T-helper 17 cell (primary cell): ENCODE measurements at places on chromosomes 12 and 14. TPM values are rescaled to one million over a fixed set of nuclear protein-coding genes. Genes with fewer than 3 reads are reported as not detected.

GRCh38 chr12:88559772-88560171 lies 20.5 kb downstream of the KITLG start:
- H3K36me3 ChIP-seq = no peaks in the 10 kb centered on the region
- H3K4me1 ChIP-seq = no peaks in the 10 kb centered on the region
- H3K27ac ChIP-seq = no peak overlapping the region
- DNase-seq = no peak
- H3K27me3 ChIP-seq = peaks cover 5% of the 10 kb centered on the region

DNA sequence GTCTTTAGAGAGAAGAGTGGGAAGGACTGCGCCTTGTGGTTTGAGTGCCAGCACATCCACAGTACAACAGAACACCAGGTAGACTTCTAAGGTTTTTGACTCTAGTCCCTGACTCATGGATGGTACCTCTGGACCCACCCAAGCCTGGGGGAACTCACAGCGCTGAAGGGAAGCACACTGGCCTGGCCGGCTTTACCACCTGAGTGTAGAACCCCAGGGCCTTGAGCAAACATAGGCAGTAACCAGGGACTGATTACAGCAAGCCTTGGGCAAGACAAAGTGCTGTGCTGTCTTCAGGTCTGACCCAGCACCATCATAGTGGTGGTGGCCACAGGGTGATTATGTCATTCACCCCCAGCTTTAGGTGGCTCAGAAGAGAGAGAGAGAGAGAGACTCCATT lies 17.2 kb downstream of the EML5 start:
- no peak overlapping the region for H3K27ac ChIP-seq
- peaks cover 7% of the 10 kb centered on the region for H3K4me1 ChIP-seq
- H3K27me3 ChIP-seq = no peaks in the 10 kb centered on the region
- no peak for DNase-seq
- H3K36me3 ChIP-seq = peaks cover 5% of the 10 kb centered on the region

DNA sequence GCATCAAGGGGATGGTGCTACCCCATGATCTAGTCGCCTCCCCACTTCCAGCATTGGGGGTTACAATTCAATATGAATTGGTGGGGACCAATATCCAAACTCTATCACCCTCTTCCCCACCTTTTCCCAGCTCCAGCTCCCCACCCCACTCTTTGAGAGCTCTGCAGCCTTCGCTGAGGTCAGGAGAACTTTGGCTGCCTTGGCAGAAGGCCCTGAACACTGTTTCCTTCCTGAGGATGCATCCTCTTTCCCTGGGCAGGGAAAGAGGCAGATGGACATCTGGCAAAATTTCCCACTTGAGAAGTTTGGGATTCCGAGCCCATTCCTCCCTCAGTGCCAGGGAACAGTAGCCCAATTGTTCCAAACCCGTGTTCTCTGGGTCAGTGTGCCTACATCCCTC lies 169.1 kb downstream of the TSPAN9 start:
- DNase-seq = no peak
- H3K27ac ChIP-seq = no peak overlapping the region
- H3K4me1 ChIP-seq = peaks cover 11% of the 10 kb centered on the region
- no peak overlapping the region for H3K4me3 ChIP-seq
- peaks cover 38% of the 10 kb centered on the region for H3K27me3 ChIP-seq

GRCh38 chr12:31989571-31990362 lies 30.6 kb downstream of the RESF1 start:
- H3K4me1 ChIP-seq = no peaks in the 10 kb centered on the region
- DNase-seq = no peak
- H3K27me3 ChIP-seq = no peaks in the 10 kb centered on the region
- peaks cover 9% of the 10 kb centered on the region for H3K36me3 ChIP-seq

GRCh38 chr12:106861984-106862916 lies 87.8 kb downstream of the RIC8B start:
- H3K27me3 ChIP-seq = no peaks in the 10 kb centered on the region
- H3K36me3 ChIP-seq = peaks cover 14% of the 10 kb centered on the region
- H3K27ac ChIP-seq = no peak overlapping the region
- DNase-seq = no peak

- H3K27me3 ChIP-seq = peaks cover 6% of the 10 kb centered on the region
- H3K4me1 ChIP-seq = peaks cover 5% of the 10 kb centered on the region
- no peak overlapping the region for H3K27ac ChIP-seq
- no peak overlapping the region for H3K4me3 ChIP-seq
- no peak for DNase-seq
Observed at GRCh38 chr12:116454950-116455447, 104.2 kb upstream of the MAP1LC3B2 start.

MYRFL gene
- total RNA-seq = not detected

DNA sequence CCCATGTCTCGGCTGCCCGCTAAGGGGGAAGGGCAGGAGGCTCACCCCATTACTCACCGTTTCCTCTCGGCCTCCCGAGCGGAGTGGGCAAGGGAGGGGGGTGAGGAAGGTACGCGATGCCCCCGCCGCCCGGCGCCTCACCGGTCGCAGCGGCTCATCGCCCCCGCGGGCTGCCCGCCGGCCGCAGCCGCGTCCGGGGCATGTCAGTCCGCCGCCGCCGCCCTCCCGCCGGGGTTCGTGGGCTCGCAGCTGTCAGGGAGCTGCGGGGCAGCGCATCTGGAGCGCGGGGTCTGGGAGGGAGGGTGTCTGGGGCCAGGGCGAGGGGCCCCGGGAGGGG lies 461 bp downstream of the SLC8A3 start:
- H3K27me3 ChIP-seq = peaks cover 68% of the 10 kb centered on the region
- H3K4me3 ChIP-seq = peak overlapping the region; percentile 90
- H3K4me1 ChIP-seq = peaks cover 12% of the 10 kb centered on the region

- DNase-seq = no peak
- H3K27ac ChIP-seq = no peak overlapping the region
- H3K27me3 ChIP-seq = peaks cover 19% of the 10 kb centered on the region
- no peak overlapping the region for H3K4me3 ChIP-seq
Observed at GRCh38 chr12:62767946-62768345, 167.0 kb downstream of the PPM1H start.

DTX1 gene
- total RNA-seq = 27.7 TPM

GRCh38 chr12:47828008-47828975 lies 8.6 kb upstream of the HDAC7 start:
- peaks cover 65% of the 10 kb centered on the region for H3K4me1 ChIP-seq
- no peak for DNase-seq
- H3K4me3 ChIP-seq = peak overlapping the region; percentile 31
- H3K36me3 ChIP-seq = no peaks in the 10 kb centered on the region

TPPP2 gene
- total RNA-seq = not detected

DNA sequence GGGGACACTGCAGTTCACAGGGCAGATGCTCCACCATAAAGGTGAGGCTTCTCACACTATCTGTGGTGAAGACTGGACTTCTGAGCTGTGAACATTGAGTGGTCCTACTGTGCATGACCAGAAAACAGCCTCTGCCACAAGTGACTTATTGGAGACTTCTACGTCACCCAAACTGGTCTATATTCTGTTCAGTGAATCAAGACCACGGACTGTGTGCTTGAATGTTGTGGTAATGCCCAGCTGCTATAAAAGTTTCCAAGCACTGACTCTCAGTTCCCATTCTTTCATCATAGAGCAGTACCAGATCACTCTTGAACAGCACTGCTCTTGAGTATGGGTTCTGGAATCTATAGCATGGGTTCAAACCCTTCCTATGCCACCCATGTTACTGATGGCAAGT lies 4.8 kb upstream of the PLEK2 start:
- no peak overlapping the region for H3K4me3 ChIP-seq
- peaks cover 5% of the 10 kb centered on the region for H3K27me3 ChIP-seq
- H3K36me3 ChIP-seq = no peaks in the 10 kb centered on the region
- H3K4me1 ChIP-seq = peaks cover 4% of the 10 kb centered on the region
- no peak overlapping the region for H3K27ac ChIP-seq

DNA sequence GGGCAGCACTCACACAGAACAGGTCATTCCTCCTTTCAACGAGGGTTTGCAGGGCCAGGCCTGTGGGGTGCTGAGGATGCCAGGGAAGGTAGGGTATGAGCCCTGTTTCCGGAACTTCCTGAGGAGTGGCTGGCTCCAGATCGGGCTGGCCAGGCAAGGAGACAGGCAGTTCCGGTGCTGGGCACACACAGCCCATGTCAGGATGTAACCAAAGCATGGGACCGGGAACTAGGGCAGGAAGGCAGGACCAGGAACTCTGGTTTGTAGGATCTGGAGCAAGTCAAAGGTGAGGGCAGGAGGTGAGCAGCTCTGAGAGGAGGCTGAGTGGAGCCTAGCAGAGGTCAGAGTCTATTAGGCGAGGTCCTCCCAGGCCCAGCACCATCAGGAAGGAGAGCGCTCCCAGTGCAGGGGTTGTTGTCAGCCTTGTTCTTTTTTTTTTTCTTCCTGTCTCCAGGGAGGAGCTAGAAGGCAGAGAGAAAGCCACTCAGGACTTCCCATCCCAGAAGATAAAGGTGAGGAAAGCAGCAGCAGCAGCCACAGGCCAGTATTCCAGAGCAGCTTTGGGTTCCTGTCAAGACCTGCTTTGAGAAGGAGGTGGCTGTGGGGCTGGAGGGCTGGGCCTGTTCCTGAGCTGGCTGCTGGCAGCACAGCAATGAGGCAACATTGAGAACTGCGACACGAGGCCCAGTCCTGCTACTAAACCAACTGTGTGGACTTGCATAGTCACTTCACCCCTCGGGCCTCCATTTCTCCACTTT lies 49.0 kb upstream of the PTGR2 start:
- H3K4me3 ChIP-seq = no peak overlapping the region
- peak overlapping the region; percentile 67 for H3K27ac ChIP-seq
- no peaks in the 10 kb centered on the region for H3K36me3 ChIP-seq
- H3K4me1 ChIP-seq = no peaks in the 10 kb centered on the region

DNA sequence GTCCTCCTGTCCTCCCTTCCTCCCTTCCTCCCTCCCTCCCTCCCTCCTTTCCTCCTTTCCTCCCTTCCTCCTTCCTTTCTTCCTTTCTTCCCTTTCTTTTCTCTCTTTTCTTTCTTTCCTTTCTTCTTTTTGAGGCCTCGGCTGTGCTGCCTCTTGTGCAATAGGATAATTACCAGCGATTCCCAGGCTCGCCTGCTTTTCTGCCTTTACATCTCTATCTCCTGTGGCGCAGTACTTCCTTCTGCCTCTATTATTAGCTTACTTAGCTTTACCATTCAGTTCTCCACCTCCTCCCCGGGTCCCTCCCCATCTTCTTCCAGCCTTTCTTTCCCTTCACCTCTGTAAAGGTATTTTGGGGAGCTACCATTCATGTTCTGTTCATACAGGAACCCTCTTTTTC lies 19.9 kb downstream of the ETV6 start:
- no peaks in the 10 kb centered on the region for H3K27me3 ChIP-seq
- H3K4me3 ChIP-seq = no peak overlapping the region
- no peak for DNase-seq
- peak overlapping the region; percentile 67 for H3K27ac ChIP-seq
- peaks cover 62% of the 10 kb centered on the region for H3K4me1 ChIP-seq

NRL gene
- total RNA-seq = 2.2 TPM

GRCh38 chr14:61460718-61461611 lies 139.6 kb downstream of the PRKCH start:
- H3K36me3 ChIP-seq = peaks cover 28% of the 10 kb centered on the region
- H3K4me3 ChIP-seq = peak overlapping the region; percentile 31
- peak overlapping the region; percentile 95 for H3K27ac ChIP-seq

- H3K4me1 ChIP-seq = no peaks in the 10 kb centered on the region
- no peaks in the 10 kb centered on the region for H3K36me3 ChIP-seq
- H3K27ac ChIP-seq = no peak overlapping the region
Observed at GRCh38 chr12:66724616-66725015, 45.7 kb upstream of the GRIP1 start.

DNA sequence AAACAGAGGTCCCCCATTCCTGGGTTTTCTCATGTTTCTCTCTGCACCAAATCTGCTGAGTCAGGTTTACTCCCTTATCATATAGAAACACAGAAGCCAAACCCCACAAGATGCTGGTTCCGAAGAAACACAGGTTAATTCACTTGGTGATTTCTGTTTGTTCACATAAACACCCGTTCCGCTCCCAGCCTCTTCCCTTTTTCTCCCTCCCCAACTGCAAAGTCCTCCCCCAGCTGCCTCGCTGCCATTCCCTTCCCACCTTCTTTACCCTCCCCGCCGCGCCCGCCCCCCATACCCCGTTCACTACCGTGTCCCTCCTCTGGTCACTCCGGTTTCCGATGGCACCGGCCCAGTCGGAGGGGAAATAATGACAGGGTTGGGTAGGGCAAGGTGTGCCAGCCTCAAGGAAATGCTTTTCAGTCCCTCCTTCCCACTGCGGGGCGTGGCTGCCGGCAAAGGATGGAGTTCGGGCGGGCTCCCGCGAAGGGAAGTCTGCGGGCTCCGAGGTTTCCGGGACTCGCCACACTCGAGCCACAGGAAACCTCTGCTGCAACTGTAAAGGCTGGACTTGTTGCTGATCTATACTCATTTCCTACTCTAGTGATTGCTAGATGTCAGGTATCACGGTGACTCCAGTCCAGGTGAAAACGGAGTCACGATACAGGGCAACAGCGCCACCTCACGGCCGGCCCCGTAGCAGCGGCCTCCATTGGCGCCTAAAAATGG lies at the start of gene STYK1:
Gene STYK1, minus strand, starts transcription at position 394 of the 726 bp plus-strand sequence. CDS start 39,434 bp downstream, outside the sequence.
- peak within 1 kb of the TSS; percentile 87 for H3K27ac ChIP-seq
- peak within 1 kb of the TSS; percentile 82 for H3K4me3 ChIP-seq
- no peaks in the 10 kb centered on the region for H3K36me3 ChIP-seq
- peak; percentile 36 for DNase-seq
- H3K27me3 ChIP-seq = peaks cover 34% of the 10 kb centered on the region

GRCh38 chr14:61838661-61839245 lies 76.5 kb downstream of the SNAPC1 start:
- no peak for DNase-seq
- no peaks in the 10 kb centered on the region for H3K36me3 ChIP-seq
- H3K4me1 ChIP-seq = peaks cover 6% of the 10 kb centered on the region
- no peak overlapping the region for H3K4me3 ChIP-seq
- H3K27ac ChIP-seq = no peak overlapping the region

GRCh38 chr14:87952307-87953094 lies 40.5 kb downstream of the GALC start:
- H3K27ac ChIP-seq = peak overlapping the region; percentile 95
- peaks cover 57% of the 10 kb centered on the region for H3K4me1 ChIP-seq
- H3K4me3 ChIP-seq = peak overlapping the region; percentile 76
- no peaks in the 10 kb centered on the region for H3K27me3 ChIP-seq
- no peak for DNase-seq
- peaks cover 10% of the 10 kb centered on the region for H3K36me3 ChIP-seq

DNA sequence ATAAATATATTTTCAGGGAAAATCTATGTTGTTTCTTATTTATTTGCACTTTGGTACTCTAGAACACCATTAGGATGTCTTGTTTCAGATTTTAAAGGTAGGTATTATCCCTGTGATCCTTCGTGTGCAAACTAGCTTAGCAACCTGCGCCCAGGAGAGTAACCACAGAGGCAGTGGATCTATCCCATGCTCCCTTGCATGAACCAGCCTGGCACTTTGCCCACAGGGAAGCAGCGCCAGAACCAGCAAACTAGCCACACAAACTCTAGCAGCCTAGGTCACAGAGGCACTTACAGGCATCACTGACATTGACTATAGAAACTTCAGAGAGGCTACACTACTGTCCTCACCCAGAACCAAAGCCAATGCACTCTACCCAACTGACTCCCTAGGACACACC lies 76.1 kb downstream of the TSHR start:
- peaks cover 15% of the 10 kb centered on the region for H3K27me3 ChIP-seq
- no peak overlapping the region for H3K4me3 ChIP-seq
- no peaks in the 10 kb centered on the region for H3K4me1 ChIP-seq
- H3K36me3 ChIP-seq = no peaks in the 10 kb centered on the region
- no peak overlapping the region for H3K27ac ChIP-seq

MYF6 gene
- not detected for total RNA-seq
